ENCODE measurements at places on chromosomes 2 and 18.

GRCh38 chr2:47070920-47071824 is 83.9 kb downstream of the STPG4 start:
- peak; percentile 67 for DNase-seq

DNA sequence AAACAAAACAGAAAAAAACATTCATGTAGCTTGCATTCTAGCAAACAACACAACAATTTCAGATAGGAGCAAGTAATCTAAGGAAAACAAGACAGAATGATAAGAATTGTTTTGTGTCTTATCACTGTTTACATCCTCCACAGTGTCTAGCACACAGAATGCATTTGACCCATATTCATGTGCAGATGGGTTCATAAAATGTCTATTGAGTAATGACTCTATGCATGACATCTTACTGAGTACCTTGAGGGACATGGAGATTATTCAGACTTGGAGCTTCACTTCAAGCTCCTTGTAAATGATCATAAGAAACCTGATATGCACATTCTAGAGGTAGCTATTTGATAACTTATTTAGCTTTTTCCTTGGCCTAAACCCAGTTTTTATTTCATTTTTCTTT is 69.0 kb downstream of the DTNA start:
- DNase-seq, result no peak

DNA sequence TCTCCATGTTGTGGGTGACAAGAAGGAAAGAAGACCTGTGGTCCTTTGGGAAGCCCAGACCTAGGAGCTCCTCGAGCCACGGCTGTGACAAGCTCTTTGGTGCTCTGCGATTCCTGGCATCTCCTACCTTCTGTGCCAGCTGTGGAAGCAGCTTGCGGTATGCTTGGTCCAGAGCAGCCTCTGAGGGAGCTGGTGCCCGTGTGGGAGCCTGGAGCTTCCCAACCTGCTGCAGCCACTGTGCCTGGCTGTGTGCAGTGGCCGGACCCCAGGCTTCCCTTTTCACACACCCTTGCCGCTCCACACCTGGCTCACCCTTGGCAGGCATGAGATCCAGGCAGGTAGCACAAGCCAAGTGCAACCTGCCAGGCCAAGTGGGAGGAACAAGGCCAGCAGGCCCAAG is 1328.6 kb upstream of the SLC39A10 start:
- DNase-seq, result no peak

- no peak for DNase-seq
Observed at GRCh38 chr2:212953170-212953920, 198.1 kb downstream of the IKZF2 start.

- no peak for DNase-seq
Observed at GRCh38 chr2:75632813-75633212, 13.8 kb upstream of the MRPL19 start.

DNA sequence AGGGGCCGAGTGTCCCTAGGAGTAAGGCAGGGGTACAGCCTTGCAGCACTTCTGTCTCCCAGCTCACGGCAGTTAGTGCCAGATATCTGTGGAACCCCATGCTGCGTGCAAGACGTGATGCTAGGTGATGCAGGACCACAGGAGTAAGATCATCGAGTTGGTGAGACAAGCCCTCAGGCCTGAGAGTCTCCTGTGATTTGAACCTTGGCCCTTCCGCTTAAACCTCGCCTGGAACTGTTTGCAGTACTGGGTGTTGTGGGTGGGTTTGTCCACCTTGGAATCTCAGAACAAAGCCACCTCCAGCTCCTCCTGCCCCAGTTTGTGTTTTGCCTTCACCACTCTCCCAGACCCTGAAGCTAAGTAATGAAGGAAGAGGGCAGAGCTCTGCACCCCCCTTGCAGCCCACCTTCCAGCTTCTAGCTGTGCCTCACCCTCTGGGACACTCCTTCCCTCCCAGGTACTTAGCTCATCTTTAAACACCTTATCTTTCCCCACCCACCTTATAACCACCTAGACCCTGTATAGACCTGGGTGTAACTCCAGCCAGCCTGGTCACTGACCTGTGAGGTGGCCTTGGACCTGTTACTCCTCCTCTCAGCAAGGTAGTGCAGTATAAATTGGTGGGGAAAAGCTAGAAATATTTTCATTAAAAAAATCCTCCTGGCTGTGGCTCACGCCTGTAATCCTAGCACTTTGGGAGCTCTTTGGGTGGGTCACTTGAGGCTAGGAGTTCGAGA is 6.6 kb downstream of the CNNM4 start:
- no peak for DNase-seq

DNA sequence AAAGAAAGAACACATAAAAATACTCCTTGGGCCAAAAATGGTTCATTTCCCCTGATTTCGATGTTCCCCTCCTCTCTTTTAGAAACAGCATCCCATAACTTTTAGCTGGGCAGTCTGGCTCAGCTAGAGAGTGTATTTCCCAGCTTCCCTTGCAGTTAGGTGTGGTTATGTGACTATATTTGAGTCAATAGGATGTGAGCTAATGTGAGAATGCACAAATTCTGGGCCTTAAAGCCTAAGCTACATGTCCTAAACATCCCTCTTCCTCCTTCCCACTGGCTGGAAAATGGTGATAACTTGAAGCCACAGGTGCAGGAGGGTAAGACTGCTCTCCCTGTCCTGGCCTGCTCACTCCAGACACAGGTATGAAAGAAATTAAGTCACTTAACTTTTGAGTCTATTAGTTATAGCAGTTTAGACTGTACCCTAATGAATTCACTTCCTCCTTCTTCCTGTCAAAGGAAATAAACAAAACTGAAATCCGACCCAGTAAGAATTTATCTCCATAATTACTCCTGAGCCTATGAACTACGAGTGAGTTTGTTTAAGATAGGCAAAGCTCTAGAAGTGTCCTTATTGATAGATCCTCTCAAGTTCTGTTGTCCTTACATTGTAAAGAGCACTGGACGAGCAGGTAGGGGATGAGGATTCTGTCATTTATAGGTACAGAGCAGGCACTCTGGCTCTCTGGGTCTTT is 177.6 kb downstream of the MTX2 start:
- DNase-seq, result no peak

DNA sequence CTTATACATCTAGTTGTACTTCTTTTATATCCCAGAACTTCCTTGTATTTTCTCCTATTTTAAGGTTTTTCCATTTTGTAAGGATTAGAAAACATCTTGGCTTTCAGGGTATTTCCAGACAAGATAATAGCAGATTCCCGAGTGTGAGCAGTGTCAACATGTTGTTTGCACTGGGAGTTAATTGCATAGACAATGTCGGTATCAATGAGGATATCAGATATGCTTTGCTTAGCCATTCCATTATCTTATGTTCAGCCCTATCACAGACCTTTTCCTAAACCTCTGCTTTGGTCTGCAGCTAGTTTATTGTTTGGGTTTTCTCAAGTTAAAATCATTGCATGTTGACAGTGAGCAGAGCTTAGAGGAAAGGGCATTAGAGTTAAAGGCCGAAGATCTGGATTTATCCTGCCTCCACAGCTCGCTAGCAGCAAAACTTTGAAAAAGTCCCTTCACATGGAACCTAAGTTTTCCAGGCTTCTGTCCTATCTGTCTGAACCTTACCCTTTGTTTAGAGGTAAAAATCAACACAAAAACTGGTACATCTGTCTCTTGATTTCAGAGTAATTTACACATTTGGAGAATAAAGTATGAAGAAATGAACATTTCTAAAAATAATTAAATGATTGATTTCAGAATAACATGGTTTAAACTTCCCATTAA is 355.4 kb downstream of the KIAA1328 start:
- DNase-seq, result no peak

DNA sequence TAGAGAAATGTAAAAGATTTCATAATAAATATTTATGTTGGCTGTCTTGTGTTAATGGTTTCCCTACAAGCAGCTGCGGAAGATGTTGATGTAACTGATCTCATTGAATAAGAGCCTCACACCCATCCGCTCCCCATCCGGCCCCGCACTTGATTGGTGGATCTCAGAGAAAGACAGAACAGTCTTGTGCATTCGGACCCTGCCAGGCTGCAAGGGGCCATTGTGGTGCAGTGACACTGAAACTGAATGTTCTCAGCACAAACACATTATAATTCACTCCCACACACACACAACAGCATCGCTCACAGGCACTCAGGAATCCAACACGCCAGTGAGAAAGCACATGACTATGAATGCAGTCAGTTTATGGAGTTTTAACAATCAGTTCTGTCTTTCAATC is 47.8 kb downstream of the PRELID3A start:
- no peak for DNase-seq

- DNase-seq, result no peak
Observed at GRCh38 chr2:152335726-152336118, 748 bp downstream of the FMNL2 start.

DNA sequence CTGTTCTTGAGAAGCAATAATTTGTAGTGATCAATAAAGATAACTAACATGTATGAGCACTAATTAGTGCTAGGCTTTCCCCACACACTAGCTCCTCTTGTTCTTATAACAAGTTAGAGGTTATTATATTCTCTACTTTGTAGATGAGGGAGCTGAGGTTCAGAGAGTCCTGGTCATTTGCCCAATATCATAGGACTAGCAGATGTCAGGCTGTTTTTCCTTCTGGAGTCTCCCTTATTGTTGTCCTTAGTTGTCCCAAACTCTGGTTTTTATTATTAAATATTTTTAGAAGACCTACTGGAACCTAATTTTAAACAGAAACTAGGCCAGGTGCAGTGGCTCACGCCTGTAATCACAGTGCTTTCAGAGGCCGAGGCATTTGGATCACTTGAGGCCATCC is 16.5 kb upstream of the TTC39C start:
- DNase-seq, result no peak

GRCh38 chr2:43225093-43225787 is 1.2 kb downstream of the ZFP36L2 start:
- DNase-seq, result no peak

DNA sequence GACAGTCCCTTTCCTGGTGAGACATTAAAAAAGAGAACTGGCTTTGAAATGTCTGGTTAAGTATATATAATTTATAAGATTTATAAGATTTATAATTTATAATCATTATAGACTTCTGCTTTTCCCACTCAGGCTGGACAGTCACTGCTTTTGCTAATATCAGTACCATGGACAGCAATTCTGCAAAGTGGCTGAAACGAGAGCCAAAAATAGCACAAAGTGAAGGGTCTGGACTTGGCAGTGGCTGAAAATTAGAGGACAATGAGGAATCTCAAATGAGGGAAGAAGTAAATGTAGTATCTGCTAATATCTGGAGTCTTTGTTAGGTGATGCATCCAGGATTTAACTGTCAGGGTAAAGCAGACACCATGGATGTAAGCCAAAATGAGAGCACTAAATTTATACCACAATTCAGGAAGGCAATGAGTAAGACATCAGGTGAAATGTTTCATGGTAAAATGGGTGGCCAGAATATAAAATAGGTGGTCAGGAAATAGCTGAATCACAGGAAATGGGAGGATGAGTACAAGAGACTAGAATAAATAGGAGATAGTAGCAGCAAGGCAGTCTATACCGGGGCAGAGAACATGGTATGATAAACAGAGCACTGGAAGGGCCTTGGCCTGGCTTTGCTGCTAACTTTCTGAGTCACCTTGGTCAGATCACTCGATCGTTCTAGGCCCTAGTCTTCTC is 39.6 kb upstream of the BOD1L2 start:
- peak; percentile 6 for DNase-seq

GRCh38 chr2:29293830-29294438 is 178.7 kb downstream of the CLIP4 start:
- DNase-seq, result no peak

DNA sequence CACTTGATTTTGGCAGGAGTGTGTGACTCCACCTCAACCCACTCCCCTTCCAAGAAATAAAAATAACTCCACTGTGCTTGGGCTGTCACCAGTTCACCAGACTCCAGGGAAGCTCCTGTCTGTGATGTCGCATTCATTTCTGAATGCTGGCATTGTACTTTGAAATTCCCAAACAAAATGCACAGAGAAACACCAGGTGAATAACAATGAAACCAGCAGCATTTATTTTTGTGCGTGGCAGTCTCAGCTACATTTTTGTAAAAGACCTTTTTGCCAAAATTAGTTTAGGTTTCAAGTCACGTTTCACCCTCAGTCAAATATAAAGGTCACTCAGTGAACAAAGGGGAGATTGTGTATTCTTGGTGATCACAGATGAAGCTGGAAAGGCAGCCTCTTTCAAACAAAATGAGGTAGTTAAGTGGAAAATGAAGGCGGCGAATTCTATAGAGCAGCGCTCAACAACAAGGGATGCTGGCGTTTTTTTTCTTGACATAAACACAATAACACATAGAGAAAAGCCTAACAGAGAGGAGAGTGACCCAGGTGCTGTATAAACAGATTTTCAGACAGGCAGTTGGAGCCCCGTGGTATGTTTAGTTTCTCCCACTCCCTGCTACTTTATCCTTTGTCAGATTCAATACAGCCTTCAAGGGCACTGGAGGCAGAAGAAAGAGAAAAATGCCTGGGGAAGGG is 210.3 kb upstream of the GCFC2 start:
- no peak for DNase-seq

DNA sequence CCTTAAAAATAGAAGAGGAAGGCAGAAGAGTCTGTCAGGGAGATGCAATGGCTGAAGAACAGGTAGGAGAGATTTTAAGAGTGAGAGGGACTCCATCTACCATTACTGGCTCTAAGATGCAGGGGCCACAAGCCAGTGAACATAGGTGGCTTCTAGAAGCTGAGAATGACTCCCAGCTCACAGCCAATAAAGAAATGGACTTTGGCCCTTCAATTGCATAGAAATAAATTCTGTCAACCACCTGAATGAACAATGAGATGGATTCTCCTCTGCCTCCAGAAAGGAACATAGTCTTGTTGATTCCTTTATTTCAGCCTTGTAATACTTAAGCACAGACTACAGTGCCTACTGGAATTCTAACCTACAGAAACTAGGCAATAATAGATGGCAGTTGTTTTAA is 603.3 kb upstream of the NXPH2 start:
- no peak for DNase-seq

- no peak for DNase-seq
Observed at GRCh38 chr2:62529758-62530157, 23.8 kb upstream of the TMEM17 start.

DNA sequence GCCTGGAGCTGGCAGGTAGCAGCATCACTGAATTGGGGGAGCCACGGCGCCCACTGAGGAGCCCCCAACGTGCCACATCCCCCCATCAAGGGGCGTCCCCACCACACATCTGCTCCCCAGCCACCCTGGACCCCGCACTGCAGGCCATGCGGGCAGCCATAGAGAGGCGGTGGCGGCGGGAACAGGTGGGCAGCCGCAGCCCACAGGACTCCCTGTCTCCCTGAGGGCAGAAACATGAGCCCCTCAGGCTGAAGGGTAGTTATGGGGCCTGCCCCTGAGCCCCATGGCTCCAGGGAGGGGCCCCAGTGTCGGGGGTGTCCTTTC is 26.6 kb downstream of the CROCC2 start:
- DNase-seq, result no peak

- no peak for DNase-seq
Observed at GRCh38 chr2:30709516-30709915, 97.7 kb downstream of the CAPN13 start.

- no peak for DNase-seq
Observed at GRCh38 chr2:195732574-195732973, 75.5 kb downstream of the SLC39A10 start.

GRCh38 chr2:7881063-7881462 is 800.8 kb upstream of the ID2 start:
- no peak for DNase-seq

GRCh38 chr18:47717257-47717656 is 213.2 kb downstream of the SMAD2 start:
- no peak for DNase-seq
